Fibroblast of the conjunctiva (primary cell): ENCODE measurements at places on chromosomes 13 and 19.

- DNase-seq: peak; percentile 71
These were observed 21.9 kb downstream of the ATP11A start for GRCh38 chr13:112711528-112712265.

DNA sequence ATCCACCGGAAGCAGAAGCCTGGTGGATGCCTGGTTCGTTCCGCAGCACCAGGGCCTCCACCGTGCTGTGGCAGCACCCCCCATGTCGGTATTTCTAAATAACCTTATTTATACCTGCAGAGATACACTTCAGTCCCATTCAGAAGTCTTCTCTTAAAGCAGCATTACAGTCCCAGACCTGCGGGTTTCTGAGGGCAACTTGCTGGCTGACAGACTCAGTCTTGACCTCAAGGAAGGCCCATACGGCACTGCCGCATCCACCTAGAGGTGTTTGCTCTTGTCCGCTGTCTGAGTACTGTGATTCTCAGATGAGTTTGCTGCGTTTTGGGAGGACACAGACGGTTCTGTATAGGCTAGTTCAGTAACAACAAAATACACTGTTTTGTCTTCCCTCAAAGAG, 16.9 kb upstream of the TEX29 start:
- no peak for DNase-seq

GRCh38 chr13:110220471-110220870, 86.5 kb downstream of the COL4A1 start:
- DNase-seq: no peak

- DNase-seq: no peak
These were observed 473.2 kb downstream of the DCT start for GRCh38 chr13:94006296-94006695.

DNA sequence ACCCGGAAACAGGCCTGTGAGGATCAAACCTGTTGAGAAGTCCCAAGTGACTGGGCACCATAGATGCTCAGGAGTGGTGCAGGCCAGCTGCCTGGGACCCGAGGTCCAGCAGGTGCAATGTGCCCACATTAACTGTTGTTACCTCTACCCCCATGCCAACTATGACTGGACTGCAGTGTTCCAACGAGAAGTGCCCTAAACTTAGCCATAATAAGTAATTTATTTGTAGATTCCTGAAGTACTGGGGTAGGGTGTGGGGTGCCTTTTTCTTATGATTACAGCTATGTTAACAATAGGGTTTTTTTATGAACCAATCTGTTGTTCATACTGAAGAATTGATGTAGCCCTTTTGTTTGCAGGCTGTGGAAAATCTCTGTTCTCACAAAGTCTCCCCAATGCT, 9.2 kb downstream of the CUL4A start:
- no peak for DNase-seq

DNA sequence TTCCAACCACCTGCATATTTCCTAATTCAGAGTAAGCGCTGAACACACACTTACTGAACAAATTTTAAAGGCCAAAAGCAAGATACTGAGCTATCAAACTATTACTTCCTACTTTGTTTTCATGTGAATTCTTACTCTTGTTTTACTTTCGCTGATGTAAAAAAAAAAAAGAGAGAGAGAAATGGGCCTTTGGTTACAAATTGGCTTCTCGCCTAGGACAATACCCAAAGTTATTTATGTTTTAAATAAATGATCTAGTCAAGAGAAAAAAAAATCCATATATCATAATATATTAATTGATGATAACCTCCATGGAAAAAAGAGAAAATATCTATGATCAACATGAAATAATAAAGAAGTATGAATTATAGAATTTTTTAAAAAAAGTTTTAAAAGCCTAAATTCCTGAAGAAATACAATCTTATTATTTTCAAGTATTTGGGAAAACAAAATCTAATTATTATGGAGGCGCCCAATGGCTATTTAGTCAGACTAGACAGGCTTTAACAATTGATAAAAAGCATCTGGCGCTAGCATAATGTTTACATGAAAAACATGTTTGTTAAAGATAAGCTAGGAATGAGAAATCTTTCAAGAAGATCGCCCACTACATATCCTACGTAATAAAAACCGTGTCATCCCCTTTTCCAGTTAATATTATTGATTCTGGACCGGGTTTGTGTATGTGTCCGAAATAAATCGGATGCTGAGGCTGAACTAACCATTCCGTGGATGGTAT, 9.0 kb downstream of the COL4A1 start:
- DNase-seq: no peak

GRCh38 chr13:99995104-99995588, 13.6 kb downstream of the ZIC2 start:
- DNase-seq: no peak

DNA sequence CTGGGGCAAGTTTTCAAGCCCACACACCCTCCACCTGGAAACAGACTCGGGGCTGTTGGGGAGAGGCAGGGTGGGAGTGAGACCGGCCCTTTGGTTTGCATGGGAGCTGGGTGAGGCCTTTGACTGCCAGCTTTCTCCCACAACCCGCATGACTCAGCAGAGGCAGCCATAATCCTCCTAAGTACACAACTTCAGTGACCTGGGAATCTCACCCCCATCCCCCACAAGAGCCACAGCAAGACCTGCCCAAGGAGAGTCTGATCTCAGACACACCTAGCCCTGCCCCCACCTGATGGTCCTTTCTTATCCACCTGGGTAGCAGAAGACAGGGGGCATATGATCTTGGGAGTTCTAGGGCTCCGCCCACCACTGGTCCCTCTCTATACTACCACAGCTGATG, 1615.4 kb downstream of the EFNB2 start:
- no peak for DNase-seq

GRCh38 chr13:88526186-88526852, 855.1 kb downstream of the SLITRK5 start:
- DNase-seq: no peak

DNA sequence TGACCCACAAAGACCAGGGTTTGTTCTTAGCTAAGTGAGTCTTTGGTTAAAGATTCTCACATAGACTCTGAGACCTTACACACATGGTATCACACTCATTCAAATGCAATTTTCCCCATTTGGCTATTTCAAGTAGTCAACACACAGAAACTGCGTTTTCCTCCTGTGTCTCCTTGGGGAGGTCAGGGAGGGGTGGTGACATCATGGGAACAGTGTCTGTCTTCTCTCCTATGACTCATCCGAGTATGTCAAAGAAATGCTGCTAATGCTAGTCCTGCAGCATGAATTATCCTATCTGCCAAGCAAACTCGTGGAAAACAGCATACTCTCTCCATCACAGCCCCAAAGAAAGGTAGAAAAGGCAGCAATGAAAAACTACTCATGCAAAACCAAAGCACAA, 100.2 kb downstream of the ENOX1 start:
- DNase-seq: peak; percentile 61

GRCh38 chr13:96273196-96273595, 183.3 kb downstream of the HS6ST3 start:
- DNase-seq: no peak

DNA sequence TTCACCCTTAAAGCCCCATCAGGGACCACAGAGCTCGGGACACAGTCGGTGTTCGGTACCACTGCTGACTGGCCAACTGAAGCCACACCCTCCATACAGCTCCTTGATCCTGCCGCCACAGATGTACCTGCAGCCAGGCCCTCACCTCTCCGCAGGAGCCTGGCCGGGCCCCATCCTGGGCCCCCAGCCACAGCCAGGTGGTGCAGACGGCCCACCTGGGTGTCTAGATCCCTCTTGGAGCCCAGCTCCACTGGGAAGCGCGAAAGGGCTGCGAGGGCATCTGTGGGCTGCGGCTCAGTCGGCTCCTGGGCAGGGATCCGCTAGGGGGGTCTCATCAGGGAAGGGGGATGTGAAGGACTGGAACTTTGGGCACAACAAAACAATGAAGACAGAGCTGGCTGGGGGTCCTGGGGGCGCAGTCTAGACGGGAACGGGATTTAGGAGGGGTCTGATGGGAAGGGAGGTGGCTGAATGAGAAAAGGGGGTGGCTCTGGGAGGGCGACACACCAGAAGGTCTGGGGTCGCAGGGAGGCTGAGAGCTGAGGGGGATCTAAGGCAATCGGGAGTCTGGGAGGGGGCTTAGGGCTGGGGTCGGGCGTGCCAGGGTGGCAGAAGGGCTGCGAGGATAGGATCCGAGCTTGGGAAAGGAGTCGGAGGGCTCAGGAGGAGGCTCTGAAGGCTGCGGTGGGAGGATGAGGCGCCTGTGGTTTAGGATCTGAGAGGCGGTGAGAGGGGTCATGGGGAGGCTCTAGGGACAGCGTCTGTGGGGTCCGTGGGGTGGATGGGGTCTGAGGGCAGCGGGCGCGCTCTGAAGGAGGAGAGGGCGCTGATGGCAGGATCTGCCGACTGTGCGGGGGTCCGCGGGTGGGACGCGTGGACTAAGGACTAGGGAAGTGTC, 15.8 kb downstream of the PRODH2 start:
- no peak for DNase-seq

DNA sequence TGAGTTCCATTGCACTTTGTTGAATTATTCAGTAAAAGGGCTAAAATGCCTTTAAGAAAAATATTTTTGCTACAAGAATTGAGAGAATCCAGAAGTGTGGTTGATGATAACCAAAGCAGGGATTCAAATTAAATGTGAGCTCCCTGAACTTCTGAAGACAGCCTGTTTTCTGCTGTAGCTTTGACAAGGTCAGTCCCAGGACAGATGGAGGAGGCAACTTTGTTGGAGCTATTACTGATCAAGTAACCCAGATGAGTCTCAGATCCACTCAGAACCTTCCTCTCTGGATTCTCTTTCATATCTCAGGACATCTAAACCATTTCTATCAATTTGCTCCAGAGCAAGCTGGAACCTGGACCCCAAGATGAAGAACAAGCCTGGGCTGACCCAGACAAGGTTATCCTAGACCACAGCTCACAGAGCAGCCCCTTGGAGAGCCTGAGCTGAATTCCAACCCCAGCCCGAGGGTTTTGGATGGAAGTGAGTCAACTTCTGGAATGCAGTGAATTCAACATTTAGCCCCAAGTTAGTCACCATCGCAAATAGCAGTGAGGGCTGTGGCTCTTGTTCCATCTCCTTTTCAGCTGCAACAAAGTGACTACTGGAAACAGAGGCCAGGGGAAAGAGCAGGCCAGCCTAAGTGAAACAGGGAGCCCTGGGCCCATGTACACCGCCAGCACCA, 137.8 kb upstream of the TSC22D1 start:
- peak; percentile 78 for DNase-seq

GRCh38 chr19:45765702-45766295, 3.3 kb downstream of the SIX5 start:
- DNase-seq: no peak

DNA sequence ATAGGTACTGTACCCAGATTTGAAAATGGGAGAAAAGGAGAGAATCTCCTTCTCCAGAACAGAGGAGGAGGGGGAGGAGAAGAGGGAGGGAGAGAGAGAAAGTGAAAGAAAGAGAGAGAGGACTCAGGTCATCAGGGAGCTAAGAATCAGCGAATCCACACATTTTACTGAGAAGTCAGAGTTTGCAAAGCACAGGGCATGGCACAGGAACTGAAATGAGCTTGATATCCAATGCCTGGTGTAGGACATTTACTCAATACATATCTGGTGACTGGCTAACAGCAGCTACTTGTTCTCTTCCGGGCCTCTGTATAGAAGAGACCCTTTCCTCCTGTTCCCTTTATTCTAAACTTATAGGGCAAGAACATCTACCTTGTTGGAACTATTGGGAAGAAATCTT, 375.1 kb downstream of the KLF5 start:
- DNase-seq: no peak

DNA sequence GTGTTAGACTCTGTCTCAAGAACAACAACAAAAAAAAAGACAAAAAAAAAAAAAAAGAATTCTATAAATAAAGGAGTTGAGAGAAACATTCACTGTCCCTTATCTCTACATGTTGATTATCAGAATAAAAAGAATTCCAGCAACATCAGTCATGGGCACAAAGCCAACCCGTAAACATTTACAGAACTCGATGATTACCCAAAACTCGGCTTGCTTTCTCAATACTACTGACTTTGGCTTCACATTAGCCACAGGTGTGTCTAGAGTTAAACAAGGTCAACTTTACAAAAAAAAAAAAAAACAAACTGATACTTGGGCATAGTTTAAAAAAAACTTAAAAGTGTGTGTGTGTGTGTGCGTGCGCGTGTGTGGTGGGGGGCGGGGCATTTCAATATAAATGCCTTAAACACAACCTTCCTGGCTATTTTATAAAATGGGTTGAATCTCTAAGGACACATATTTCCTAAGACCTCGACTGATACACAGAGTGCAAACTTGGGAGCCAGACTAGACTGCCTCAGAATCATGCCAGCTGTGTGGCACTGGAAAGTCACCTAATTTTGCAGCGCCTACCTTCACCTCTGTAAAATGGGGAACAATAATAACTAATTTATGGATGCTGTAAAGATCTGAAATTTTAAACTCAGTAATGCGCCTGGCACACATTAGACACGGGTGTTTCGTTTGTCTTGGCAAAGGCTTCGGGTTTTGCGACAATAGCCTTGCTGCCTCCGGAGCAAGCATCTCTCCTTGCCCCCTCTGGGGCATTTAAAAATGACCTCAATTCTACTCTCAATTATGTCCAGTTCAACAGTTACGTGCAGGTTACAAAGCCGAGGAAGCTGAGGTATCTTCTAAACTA, 922 bp downstream of the EBPL start:
- DNase-seq: no peak

DNA sequence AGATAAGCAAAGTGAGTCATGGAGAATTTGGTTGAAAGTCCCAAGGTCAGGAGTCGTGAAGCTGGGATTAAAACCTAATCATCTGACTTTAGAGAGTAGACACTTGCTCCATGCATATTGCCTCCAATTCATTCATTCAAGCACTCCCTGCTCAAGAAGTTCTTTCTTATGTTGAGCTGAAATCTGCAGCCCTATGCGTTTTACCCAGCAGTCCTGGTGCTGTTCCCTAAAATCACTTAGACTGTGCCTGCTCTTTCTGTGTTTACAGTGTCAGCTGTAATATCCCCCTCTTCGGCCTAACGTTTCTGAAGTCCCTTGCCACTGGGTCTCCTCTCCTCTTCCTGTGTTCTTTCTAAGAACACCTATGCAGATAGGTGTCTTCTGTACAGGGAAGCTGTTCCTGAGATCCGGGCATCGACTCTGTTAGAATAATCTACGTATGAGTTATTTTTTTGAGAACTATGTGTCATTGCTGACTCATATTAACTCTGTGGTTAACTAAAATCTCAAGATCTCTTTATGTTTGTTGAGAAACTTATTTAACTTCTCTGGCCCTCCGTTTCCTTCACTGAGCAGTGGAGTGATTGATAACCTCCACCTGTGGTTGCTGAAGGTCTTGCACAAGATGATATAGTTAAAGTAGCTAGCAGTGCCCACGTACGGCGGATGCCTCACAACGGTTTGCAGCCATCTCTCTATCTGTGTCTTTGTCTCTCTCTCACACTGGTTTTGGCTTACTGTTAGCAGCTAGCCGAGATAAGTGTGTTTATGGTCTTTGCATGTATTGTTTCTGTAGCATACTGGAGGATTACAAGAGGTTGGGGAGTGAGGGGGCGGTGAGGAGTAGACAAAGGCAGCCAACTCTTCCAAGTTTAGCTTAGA, 4.7 kb downstream of the ALOX5AP start:
- DNase-seq: no peak

- no peak for DNase-seq
These were observed 38.0 kb upstream of the ADGRE5 start for GRCh38 chr19:14343286-14343685.

DNA sequence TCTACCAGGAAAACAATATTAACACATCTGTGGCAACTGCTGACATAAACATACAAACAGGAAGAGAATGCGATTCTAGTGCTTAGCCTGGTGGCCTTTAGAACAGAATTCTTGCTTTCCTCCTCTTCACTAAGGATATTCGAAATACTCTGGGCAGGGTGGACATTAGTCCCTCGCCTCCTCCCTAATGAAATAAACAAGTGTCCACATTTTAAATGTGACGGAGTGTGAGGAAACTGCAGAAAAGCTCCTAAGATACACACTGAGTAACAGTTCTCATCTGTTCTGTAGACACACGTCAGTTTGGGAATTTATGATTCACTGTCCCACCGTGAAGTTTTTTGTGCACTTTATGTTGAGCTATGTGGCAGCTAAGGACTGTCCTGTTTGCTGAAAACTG, 639 bp downstream of the STARD13 start:
- no peak for DNase-seq
